Endodermal cell (in vitro differentiated cells): ENCODE measurements at places on chromosomes 3 and 15.

DNA sequence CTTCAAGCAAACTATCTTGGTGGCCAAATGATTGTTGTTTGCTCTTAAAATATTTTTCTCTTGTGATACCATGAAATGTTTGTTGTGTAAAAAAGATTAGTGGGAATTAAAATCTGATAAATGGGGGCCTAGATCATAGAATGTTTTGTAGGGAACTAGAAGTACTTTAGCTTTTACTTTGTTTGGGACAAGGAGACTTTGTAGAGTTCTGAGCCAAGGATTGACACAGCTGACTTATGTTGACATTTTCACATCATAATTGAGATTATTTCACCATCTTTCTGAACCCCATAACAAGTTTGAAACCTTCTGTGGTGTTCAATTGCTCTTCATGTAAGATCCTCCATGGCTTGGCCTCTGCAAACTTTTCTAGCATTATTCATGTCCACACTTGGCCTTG, 235.4 kb downstream of the NLGN1 start:
- DNase-seq, result no peak

- peak; percentile 83 for DNase-seq
Observed at GRCh38 chr3:193554811-193555210, at the start of gene ATP13A4. Gene ATP13A4 (minus strand): TSS chr3:193554895. CDS start chr3:193554799, 96 bp downstream.

GRCh38 chr3:53498806-53499641, 4.6 kb downstream of the CACNA1D start:
- DNase-seq, result peak; percentile 59

- DNase-seq, result no peak
Observed at GRCh38 chr3:186967686-186968085, 37.4 kb downstream of the ST6GAL1 start.

- DNase-seq, result no peak
Observed at GRCh38 chr15:58471348-58471747, 39.6 kb downstream of the LIPC start.
